ENCODE measurements at places on chromosomes 1 and 21. TPM values are rescaled to one million over a fixed set of nuclear protein-coding genes. Genes with fewer than 3 reads are reported as not detected.

GRCh38 chr1:193404236-193404635 is 217.8 kb upstream of the B3GALT2 start:
- no peak for DNase-seq

- no peak for DNase-seq
Observed at GRCh38 chr1:5758000-5758858, 234.0 kb downstream of the NPHP4 start.

- no peak for DNase-seq
Observed at GRCh38 chr1:6249739-6250689, 6.0 kb downstream of the HES3 start.

Gene CD2
- 1.9 TPM for polyA plus RNA-seq

Gene FHL3
- polyA plus RNA-seq: 124 TPM

Gene FCMR
- polyA plus RNA-seq: 1.1 TPM

Gene PRCC
- 69.7 TPM for polyA plus RNA-seq
